ENCODE measurements at places on chromosomes 7 and 10.

DNA sequence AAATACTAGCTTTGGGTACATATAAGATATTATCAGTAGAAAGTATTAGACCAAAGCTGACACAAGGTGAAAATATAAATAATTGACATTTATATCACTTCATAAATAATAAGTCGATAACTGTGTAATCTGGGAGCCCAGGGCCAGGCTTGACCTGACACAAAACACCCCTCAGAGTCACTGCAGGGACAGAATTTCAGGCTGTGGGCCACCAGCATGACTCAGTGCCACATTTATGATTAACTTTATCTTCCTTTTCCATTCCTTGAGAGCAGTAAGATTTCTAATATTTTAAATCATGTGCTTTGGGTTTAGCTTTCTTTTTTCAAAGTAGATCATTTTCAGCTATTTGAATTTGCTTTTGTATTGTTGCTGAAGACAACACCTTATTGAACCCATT is 102.9 kb upstream of the NFE2L3 start:
- DNase-seq: no peak

DNA sequence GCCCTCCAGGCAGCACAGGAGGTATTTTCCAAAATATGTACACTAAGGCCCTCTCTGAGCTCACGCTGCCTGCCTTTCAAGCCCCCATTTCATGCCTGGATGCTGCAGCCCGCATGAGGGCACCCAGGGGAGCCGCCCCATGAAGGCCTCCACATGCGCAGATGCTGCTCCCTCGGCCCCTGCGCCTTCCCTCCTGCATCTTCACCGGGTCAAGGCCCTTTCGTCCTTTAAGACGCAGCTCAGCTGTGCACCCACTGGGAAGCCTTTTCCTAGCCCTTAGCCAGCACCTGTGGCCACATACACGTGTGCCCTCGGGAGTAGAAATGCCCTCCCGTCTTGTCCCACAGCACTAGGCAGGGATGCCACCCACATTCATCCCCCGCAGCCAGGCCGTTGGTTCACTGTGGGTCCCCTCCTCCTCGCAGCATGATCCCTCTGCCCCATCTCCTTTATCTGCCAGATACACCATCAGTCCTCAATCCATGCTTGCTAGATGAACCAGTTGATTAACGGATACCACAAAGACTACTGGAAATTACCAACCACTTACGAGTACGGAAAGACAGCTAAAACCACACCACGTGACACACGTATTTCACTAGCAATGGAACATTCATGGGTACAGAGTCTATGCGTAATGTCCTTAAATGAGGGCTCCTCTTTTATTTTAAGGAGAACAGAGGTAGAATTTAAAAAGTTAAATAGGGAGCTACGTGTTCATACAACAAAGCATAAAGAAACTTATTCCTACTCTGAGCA is 278.0 kb downstream of the TNS3 start:
- no peak for DNase-seq

GRCh38 chr10:63229161-63229560 is 96.0 kb downstream of the NRBF2 start:
- DNase-seq: no peak

DNA sequence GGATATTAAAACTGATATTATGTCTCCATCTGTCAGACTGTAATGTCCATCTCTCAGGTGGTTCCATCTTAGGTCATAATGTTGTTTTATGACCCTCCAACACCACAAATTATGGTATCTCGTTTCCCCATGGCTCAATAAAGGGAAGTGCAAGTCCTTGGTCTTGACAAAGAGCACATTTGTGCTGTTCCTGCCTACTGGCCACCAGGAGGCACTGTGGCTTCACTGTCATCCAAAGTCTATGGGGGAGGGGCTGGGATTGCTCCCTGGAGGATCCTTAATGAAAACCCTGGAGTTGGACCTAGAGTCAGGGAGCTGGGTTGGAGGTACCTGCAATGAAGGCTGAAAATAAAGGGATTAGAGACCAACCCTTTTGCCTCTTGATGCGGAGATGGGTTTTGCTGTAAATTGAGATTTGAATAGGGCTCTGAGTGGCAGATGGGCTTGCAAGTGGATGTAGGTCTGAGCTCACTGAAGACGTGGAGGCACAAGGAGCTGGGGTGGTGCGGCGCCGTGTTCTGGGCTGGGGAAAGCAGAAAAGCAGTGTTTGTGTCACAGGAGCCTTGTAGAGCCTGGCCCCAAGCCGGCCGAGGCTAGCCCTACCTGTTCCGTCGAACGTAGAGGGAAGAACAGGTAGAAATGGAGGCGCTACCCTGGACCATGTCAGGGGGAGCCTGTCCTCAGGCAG is 180.5 kb upstream of the PRSS58 start:
- peak; percentile 67 for DNase-seq

GRCh38 chr7:76071316-76072242 is 23.7 kb downstream of the MDH2 start:
- no peak for DNase-seq

DNA sequence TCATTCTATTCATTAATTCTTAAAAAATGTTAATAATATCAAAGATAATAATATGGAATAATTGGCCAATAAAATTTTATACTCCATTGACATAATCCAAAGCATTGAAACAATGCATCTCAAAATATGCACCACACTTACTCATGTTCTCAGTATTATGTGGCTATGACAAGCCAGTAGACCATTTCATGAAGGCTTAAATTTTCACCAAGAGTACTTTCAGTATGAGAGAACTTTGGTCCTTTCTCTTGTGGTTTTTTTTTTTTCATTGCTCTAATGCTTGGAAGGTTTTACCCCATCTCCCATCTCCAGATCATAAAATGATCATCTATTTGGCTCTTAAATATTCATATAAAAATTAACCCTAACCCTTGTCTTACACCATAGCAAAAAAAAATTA is 45.5 kb upstream of the TMEM140 start:
- no peak for DNase-seq

DNA sequence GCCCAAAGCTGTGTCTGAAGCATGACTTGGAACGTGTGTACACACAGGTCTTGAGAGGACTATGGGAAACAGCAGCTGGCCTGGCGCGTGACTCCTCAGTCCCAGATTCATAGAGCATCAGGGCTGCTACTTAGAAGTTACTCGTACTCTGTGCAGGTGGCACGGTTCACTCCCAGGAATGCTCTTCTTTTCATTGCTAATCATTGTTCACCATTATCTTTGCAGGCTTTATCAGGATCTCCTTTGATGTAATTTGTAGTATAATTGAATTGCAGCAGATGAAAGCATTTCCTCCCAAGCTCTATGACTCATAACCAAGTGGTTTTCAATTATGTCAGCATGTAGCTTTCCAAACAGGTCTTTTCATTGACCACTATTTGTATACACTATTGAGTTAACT is 938.9 kb downstream of the NRG3 start:
- DNase-seq: no peak

DNA sequence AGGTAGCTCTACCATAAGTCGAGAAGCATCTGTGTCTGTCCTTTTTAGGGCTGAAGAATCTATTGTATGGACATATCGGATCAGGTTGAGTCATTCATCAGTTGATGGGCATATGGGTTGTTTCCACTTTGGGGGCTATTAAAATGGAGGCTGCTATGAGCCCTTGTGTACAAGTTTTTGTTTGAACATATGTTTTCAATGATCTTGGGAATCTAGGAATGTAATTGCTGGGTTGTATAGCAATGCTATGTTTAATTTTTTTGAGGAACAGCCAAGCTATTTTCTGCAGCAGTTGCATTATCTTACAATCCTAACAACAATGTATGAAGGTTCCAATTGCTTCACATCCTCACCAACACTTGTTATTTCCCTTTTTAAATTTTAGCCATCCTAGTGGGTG is 46.4 kb upstream of the HABP2 start:
- DNase-seq: no peak

Measured in hematopoietic multipotent progenitor cell treated with erythropoietin and hydrocortisone succinate and interleukin-3 and kit ligand, for 8 days (in vitro differentiated cells).